Mammary microvascular endothelial cell (primary cell): ENCODE measurements at places on chromosomes 12 and 14. TPM values are rescaled to one million over a fixed set of nuclear protein-coding genes. Genes with fewer than 3 reads are reported as not detected.

KRT80 gene
- 1.1 and 1.5 TPM in 2 replicates for total RNA-seq

CMKLR1 gene
- total RNA-seq = not detected in 2 replicates

BEST3 gene
- not detected in 2 replicates for total RNA-seq

BMP4 gene
- 95.3 and 102 TPM in 2 replicates for total RNA-seq

PTCSC3 gene
- not detected in 2 replicates for total RNA-seq

CCDC63 gene
- total RNA-seq = not detected in 2 replicates

PCED1B gene
- 0.25 TPM in 1 of 2 replicates, not detected in the other for total RNA-seq
